Right forelimb (tissue), 1 donor: ENCODE measurements at places on chromosomes 2 and 18.

DNA sequence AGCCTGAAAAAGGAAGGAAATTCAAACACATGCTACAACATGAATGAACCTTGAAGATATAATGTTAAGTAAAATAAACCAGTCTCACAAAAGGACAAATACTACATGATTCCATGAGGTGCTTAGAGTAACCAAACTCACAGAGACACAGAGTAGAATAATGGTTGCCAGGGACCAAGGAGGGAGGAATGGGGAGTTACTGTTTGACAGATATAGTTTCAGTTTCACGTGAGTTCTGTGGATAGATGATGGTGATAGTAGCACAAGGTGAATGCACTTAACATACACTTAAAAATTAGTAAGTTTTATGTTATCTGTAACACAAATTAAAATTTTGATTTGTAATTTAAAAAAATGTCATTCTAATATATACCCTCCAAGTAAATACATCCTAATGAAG is 106.9 kb upstream of the ACVR1C start:
- DNase-seq, result no peak

GRCh38 chr18:35804377-35804776 is 168.1 kb upstream of the RMP24 start:
- no peak for DNase-seq

DNA sequence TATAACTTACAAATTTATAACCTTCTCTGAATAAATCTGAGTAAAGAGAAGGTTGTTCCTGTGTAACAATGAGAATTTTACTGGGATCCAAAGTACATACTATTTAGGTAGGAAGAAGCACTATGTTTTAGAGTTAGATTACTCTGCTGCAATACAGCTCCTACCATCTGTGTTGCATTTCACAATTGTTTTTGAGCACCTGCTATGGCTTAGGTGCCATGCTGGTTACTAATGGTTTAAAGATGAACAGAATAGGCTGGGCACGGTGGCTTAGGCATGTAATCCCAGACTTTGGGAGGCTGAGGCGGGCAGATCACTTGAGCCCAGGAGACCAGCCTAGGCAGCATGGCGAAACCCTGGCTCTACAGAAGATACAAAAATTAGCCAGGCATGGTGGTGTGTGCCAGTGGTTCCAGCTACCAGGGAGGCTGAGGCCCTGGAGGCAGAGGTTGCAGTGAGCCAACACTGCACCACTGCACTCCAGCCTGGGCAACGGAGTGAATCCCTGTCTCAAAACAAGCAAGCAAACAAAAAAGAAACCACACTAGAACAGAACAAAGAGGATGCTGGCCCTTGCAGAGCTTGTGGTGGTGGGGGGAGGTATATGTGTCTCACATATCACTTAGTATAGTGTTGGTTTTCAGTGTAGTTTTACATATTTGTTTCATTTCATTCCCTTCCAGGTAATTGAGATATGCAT is 56.7 kb downstream of the SPTBN1 start:
- no peak for DNase-seq

GRCh38 chr2:185291035-185291647 is 447.5 kb upstream of the FSIP2 start:
- DNase-seq, result peak; percentile 49

DNA sequence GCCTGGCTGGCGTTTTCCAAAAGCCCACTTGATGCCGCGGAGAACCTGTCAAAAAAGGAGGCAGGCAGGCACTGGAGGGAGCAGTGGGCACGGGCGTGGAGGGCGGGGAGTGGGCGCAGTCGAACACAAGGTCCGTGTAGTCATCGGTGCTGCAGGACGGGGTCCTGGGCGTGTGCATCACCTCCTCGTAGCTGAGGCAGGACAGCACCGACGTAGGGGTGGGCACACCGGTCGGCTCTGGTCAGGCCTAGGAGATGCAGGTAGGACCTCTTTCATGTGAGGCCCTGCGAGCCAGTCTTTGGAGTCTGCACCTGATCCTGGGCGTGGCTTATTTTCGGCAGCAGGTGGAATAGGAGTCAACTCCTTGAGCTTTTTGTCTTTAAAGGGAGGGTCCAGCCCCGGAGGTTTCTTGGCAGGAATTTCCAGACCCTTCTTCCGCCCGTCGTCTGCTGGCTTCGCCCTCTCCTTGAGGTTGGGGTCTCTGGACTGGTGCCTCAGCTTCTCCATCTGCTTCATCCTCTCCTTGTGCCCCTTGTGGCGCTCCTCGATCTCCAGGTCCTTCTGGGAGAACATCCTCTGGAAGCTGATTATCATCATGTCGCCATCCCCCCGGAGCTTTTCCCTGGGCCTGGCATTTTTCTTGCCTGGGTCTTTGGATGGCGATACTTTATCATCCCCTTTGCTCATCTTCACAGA is 892.5 kb upstream of the LRRTM1 start:
- no peak for DNase-seq

- no peak for DNase-seq
These were observed 260.8 kb downstream of the TGIF1 start for GRCh38 chr18:3710712-3711301.

- DNase-seq, result no peak
These were observed 27.1 kb upstream of the CWC22 start for GRCh38 chr2:180033993-180034894.

- DNase-seq, result no peak
These were observed 96.7 kb downstream of the PMAIP1 start for GRCh38 chr18:59996370-59996966.

DNA sequence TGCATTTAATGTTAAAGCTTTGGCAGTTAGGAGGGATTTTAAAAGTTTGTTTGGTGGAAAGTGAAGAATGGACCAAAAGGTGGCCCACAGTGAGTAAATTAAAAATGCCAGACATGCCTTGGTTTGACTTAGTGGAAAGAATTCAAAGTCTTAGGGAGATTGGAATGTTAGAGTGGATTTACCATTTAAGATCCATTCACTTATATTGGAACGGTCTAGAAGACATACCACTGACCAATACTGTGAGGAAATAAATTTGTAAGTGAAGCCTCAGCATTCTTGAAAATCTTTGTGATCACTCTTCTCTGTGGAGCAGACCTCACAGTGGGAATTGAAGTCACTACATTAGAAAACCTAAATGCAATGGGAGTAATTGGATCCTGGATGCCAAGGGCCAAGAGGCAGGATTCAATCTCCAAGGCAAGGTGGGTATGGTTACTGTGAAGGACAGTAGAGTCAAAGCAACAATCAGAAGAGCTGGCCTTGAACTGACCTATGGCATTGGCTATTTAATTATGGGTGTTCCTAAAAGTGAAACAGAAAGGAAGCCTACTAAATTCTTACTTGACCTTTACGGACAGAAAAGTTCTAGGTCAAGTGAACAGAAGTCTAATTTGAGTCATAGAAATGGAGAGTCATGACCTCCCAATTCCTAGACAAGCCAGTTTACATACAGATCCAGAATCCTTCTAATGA is 40.2 kb upstream of the VRK2 start:
- no peak for DNase-seq

- DNase-seq, result no peak
These were observed 1040.3 kb downstream of the TSN start for GRCh38 chr2:122795763-122796162.

- no peak for DNase-seq
These were observed 157.8 kb downstream of the LDLRAD4 start for GRCh38 chr18:13376298-13376840.

- DNase-seq, result peak; percentile 38
These were observed 62.1 kb upstream of the HDAC4 start for GRCh38 chr2:239462671-239463506.

DNA sequence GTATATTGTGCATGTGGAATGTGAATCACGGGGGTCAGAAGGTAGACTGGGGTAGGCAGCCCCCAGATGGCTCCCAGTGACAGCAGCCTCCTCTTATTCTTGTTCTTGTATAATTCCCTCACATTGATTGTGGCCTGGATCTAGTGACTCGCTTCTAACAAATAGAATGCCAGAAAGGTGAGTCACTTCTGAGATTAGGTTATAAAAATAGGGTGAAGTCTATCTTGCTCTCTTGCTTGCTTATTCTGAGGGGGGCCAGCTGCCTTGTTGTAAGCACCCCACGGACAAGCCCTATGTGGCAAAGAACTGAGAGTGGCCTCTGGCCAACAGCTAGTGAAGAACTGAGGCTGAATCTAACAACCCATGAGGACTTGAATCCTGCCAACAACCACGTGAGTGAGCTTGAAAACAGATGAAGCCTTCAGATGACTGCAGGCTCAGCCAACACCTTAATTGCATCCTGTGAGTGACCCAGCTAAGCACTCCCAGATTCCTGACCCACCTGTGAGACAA is 15.6 kb upstream of the RMND5A start:
- no peak for DNase-seq

DNA sequence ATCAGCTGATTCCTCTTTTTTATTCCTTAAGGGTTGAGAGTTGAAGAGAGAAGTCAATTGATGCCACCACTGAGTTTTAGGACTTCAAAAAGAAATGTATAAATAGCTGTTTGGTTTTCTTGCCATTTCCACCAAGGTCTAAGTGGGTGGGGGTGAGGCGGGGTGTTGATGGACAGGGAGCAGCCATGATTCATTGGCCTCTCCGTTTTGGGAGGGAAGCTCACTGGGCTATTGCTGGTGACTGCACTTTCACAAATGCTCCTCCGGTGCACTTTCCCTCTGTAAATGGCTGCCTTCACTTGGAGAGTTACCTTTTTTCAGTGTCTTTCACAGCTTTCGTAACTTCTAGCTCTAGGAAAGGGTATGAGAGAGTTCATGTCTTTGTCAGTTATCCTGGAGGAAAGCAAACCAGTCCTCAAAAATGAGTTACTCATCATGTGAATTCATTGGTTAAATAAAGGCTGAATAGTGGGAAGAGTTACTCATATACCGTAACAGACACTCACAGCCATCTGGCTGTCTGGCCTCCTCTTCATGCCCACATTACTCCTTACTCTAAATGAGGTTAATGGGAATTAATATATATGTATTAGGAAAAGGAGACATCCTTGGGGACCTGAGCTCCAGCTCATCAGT is 17.4 kb upstream of the CTAGE1 start:
- no peak for DNase-seq

DNA sequence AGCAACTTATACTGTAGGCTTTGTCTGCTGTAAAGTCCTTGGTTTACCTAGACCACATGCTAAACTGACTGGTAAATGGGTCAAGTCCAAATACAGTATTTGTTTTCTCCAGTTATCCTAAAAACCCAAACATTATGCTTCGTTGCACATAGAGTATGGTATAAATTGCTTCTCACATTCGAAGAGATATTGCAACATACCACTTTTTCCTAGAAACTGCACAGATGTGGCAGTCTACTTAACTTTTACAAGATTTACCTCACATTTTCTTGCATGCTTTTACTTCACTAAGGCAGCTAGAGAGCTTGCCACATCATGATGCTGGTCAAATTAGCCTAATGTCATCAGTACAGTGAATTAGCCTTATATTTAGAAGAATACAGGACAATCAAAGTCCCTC is 66.0 kb upstream of the SCN7A start:
- DNase-seq, result no peak

- no peak for DNase-seq
These were observed 39.5 kb downstream of the ZC3H6 start for GRCh38 chr2:112314856-112315255.

DNA sequence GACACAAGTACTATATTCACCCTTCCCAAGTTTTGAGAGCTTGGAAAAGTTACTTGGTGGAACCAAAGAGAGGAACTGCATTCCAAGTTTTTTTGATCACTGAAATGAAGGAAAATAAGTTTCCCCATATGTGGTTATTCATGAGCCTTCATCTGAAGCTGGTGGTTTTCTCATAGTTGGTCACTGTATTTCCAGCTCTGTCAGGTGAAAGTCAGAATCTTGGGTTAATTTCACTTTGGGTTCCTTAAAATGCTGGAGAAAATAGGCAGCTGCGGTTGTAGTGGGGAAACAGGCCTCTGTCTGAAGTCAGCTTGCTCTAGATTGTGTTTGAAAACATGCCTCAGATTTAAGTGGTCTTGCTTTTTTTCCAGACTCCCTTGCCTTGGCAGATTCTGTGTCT is 200.5 kb downstream of the HRH4 start:
- DNase-seq, result no peak

DNA sequence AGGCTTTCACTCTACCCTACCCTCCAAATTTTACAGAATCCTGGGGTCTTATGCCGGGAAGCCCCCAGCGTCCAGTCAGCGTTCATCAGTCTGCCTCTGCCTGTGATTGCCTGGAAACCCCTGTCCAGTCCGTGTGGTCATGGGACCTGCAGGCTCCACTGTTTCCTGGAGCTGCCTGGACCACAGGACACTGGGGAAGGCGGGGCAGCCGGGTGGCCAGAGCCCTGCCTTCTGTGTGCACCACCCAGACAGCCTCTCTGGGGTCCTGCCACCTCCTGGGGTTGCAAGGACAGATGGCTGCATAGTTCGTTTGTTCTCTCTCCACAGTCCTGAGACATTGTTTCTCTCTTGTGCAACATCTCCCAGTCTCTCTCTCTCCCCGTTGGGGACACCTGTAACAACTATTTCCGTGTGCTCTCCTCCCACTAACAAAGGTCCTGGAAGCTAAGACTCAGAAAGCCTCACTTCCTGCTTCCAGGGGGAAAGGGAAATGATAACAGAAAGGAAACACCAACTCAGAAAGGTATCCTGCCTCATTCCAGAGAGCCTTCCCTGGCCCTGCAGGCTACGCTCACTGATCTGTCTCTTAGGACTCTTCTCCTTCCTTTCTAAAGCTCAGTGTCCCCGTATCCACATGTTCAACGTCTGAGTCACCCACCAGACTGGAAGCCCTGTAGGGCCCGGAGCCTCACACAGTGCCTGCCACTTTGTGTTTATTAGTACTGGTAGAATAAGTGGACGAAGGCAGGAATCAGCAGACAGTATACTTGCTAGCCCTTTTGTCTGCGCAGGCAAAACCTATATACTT is 192.8 kb upstream of the RAB12 start:
- DNase-seq, result no peak

- no peak for DNase-seq
These were observed 27.1 kb downstream of the STARD7 start for GRCh38 chr2:96181529-96181928.
